ENCODE measurements at places on chromosomes 2 and 18. TPM values are rescaled to one million over a fixed set of nuclear protein-coding genes. Genes with fewer than 3 reads are reported as not detected.

- no peak for DNase-seq
Measured at GRCh38 chr18:8107426-8107825, 501.8 kb upstream of the RAB12 start.

Gene EHBP1
- polyA plus RNA-seq, result 65.7 TPM

Gene LYG1
- polyA plus RNA-seq, result 2.9 TPM

Gene CKAP2L
- 17.1 TPM for polyA plus RNA-seq
